ENCODE measurements at places on chromosomes 12 and 14. TPM values are rescaled to one million over a fixed set of nuclear protein-coding genes. Genes with fewer than 3 reads are reported as not detected.

- no peak for DNase-seq
Measured at GRCh38 chr12:112169161-112169872, 44.0 kb downstream of the TRAFD1 start.

DNA sequence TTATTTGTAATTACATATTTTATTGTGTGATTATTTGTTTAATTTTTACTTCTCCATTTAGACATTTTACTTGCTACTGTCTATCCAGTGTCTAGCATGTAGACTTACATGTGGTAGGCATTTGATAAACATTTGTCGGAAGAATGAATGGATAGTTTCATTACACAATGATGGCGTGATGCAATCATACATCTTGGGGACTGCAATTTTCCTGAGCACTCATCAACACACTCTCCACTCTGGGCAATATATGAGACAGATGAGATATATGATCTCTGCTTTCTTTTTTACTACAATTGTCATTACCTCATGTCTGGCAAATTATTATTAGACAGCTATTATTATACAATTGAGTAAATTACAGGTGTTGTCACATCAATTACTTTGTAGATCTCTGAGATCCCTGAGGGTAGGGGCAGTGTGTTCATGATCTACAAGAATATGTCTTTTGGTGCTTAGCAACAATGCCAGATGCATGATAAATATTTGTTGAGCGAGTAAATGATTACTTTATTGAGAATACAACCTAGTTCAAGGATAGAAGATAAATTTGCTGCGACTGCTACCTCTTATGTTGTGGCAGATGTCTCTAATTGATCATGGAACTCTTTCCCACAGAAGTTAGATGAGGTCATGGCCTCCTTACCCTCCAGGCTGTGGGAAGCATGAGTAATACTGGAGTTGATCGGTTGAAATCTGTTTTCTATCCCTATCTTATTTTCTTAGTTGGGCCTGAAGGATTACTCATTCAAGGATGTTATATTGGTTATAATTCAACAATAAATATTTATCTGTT is 416.0 kb downstream of the LRIG3 start:
- DNase-seq, result peak; percentile 64

- no peak for DNase-seq
Measured at GRCh38 chr14:93976477-93977057, at the start of gene ASB2. Gene ASB2, minus strand, starts transcription at chr14:93976570. Its CDS starts 12,031 bp downstream, at chr14:93964539.

- no peak for DNase-seq
Measured at GRCh38 chr12:27970401-27971120, 2.0 kb downstream of the PTHLH start.

DNA sequence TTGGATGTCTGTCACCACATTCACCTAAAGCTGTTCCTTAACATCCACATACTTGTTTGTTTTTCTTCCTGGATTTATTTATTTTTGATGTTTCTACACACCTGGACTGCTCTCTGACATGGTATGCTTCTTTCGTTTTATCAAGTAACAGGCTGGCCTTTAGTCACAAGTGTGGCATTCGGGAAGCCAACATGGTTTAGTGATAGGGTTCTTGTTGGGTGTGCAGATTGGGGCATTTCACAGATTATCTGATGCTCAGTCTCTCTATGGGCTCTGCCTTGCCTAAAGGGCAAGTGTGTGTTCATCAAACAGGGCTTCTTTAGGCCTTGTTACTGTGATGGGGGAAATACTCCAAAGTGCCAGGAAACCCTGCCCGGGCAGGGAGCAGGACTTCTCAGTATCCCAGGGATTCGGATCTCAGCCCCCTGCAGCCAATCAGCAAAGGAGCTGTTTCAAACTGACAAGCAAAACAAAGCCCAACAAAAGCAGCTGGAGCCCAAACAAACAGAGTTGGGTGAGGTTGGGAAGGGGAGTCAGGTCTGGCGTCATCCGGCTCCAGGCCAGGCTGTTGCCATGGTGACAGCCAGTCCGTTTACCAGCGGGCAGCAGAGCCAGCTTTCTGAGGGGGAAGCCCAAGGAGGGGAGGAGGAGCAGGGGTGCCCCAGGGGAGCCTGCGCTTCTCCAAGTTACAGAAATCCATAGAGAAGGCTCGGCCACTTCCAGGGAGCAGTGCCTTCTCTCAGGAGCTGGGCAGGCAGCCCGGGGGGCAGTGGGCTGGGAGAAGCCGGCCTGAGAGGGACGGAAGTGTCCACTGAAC is 31.9 kb downstream of the FOS start:
- peak; percentile 86 for DNase-seq

- no peak for DNase-seq
Measured at GRCh38 chr14:61417141-61417540, 95.8 kb downstream of the PRKCH start.

- no peak for DNase-seq
Measured at GRCh38 chr14:68518761-68519670, 273.9 kb downstream of the ZFP36L1 start.

GRCh38 chr12:53717319-53717718 is 9.9 kb downstream of the CALCOCO1 start:
- no peak for DNase-seq

GRCh38 chr14:44589180-44589579 is 82.1 kb upstream of the FSCB start:
- DNase-seq, result no peak

- DNase-seq, result peak; percentile 65
Measured at GRCh38 chr12:51082561-51083125, 753 bp downstream of the CSRNP2 start.

DNA sequence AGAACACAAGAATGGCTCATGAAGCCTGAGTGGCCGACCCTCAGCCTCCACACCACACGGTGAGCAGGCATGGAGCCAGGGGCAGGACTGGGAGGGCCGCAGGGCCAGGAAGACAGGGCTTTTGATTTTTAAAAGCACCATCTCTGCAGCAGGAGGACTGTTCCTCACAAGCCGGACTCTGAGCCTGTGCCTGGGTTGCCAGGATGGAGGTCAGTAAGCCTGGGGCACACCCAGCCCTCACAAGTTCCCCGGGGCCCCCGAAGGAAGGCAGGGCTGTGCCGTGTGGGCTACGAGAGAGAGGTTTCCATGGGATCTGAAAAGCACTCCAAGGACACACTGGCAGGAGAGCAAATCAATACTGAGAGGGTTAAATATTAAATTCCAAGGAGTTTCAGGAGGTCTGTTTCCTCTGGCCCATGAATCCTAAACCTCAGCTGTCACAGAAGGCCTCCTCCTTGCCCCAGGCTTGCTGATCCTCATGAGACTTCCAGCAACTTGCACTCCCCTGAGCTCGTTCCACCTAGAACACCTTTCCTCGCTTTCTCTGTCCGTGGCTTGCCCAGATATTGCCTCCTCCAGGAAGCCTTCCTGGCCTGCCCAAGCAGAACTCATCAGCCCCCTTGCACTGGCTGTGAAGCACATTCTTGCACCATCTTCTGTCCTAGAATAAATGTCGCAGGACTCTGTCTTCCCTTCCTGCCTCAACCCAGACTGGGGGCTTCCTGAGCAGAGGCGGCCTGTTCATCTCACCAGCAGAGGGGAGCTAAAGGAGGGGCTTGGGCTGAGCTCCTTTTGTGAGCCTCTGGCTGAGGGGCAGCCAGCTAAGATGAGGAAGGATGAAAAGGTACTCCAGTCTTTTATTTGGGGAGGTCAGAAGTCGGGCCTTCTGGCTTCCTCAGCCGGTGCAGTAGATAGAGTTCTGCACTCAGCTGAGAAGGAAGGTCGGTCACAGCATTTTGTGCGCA is 64.6 kb downstream of the CCDC88C start:
- DNase-seq, result no peak

DNA sequence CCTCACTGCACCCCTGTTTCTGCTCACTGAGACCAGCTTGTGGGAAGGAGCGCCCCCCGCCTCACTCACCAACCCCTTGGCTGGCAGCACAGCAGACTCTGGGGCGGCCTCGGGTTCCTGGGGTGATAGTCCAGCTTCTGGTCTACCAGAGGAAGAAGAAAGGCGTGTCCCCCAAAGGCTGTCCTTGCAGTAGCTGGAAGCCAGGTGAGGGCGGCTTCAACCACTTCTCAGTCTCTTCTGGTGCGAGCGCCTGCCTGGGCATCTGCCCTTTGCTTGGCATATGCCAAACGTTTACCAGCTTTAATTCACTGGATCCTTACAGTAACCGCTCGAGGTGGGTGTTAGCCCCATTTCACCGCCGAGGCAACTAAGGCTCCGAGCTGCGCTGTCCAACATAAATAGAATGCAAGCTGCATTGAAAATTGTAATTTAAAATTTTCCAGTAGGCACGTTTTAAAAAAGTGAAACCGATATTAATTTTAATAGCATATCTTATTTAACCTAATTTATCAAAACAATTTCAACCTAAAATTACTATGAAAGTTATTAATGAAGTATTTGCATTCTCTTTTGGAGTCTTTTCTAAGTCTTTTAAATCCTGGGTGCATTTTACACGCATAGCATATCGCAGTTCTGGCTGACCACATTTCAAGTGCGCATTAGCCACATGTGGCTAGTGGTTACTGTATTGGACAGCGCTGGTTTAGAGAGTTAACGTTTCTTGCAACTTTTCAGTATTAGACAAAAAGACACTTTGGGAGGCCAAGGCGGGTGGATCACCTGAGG is 872 bp downstream of the FAM177A1 start:
- DNase-seq, result no peak

DNA sequence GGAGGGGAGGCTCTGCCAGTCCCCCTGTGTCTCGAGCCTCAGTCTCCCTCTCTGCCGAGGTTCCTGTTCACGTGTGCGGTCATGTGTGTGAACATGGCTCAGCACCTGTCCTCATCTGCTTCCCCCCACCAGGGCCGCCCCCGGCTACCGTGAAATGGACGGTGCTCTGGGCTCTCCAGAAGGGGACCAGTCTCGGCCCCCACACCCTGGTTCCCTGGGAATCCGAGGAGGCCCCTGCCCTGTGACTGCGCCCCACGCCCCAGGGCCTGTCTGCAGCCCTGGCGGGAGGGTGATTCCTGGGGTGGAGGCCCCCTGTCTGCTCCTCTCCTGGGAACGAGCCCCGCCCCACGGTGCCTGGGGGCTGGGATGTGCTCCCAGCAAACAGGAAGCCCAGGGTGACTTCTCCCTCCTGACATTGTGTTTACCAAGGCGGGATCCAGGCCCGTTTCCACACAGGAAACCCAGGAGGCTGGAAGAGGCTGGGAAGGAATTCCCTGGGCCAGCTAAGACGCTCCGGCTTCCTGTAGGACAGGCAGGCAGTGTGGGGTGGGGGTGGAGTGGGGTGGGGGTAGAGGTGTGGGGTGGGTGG is 46.6 kb downstream of the KIF26A start:
- DNase-seq, result no peak

- DNase-seq, result no peak
Measured at GRCh38 chr12:52813885-52814709, at the start of gene KRT4. Gene KRT4, minus strand, starts transcription at chr12:52814116. Its CDS starts 58 bp downstream, at chr12:52814058.

- DNase-seq, result peak; percentile 23
Measured at GRCh38 chr14:56487090-56487667, 92.4 kb upstream of the TMEM260 start.

DNA sequence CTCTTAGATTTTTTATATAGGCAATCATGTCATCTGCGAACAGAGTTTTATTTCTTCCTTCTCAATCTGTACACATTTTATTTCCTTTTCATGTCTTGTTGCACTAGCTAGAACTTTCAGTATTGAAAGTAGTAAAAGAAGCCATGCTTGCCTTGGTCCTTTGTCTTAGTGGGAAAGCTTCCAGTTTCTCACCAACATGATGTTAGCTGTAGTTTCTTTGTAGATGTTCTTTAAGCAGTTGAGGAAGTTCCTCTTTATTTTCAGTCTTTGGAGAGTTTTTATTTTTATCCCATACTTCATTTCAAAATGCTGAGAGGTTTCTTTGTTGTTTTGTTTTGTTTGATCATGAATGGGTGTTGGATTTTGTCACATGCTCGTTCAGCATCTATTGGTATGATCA is 12.7 kb upstream of the RIMKLB start:
- DNase-seq, result no peak

- DNase-seq, result no peak
Measured at GRCh38 chr14:95623195-95623594, 63.0 kb upstream of the TCL1B start.

GRCh38 chr12:38465020-38465419 is 148.4 kb downstream of the ALG10B start:
- DNase-seq, result no peak

GRCh38 chr14:85071447-85071846 is 458.5 kb upstream of the FLRT2 start:
- no peak for DNase-seq

DNA sequence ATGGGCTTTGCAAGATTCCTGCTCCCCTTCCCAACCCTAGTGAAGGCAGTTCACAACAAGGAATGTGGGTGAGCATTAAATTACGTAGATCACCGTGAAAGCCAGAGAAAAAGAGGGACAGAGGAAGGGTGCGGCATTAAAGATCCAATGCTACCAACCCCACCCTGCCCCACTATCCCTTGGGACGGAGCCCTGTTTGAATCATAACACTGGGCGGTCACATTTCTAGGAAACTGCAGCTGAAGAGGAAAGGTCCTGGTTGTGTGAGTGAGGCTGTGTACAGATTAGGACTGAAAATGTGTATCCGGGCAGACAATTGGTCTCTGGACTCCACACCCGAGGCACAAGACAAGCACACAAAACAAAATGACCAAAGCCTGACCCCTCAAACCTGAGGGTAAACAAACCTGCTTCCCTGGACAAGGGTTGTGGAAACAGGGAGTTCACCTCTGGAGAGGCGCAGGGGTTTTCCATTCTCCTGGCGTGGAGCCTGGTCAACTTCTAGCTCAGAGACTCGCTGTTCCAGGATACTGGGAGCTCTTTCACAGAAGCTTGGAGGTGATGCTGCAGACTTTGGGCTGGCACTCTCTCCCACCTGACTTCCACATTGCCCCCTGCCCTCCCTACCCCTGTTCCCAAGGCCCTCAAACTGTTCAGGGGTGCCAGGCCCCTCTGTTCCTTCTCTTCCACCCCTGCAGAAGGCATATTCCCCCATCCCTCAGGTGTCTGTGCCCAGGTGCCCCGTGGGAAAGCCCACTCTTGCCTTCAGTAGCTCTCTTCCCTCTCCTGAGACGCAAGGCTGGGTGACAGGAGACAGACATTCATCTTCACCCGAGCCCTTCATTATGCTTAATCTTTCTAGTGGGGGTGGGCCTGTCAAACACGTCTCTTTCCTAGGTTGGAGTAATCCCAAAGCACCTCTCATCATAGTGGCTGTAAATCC is 16.5 kb downstream of the NINJ2 start:
- DNase-seq, result no peak

Gene NDUFA12
- total RNA-seq, result 58.6 TPM

Gene SPTB
- total RNA-seq, result 32.7 TPM

Gene CLEC4C
- total RNA-seq, result 0.30 TPM

Gene TAS2R10
- total RNA-seq, result 1.7 TPM

Gene STYK1
- total RNA-seq, result 0.39 TPM

Gene DNM1L
- 78.0 TPM for total RNA-seq

Gene PTHLH
- 4.6 TPM for total RNA-seq

Gene PTPRB
- 13.1 TPM for total RNA-seq

Gene HRK
- 0.10 TPM for total RNA-seq

Gene APOLD1
- total RNA-seq, result 21.2 TPM

Gene KRT6B
- 204 TPM for total RNA-seq

Gene GPN3
- 15.4 TPM for total RNA-seq

Gene CCND2
- 115 TPM for total RNA-seq

All from skin of body (tissue), 3 donors.